ENCODE measurements at places on chromosomes 7 and 10.

- DNase-seq: no peak
These were observed 147.9 kb upstream of the EGR2 start for GRCh38 chr10:62964026-62964425.

- no peak for DNase-seq
These were observed 2.1 kb upstream of the FLNC start for GRCh38 chr7:128827971-128828711.

DNA sequence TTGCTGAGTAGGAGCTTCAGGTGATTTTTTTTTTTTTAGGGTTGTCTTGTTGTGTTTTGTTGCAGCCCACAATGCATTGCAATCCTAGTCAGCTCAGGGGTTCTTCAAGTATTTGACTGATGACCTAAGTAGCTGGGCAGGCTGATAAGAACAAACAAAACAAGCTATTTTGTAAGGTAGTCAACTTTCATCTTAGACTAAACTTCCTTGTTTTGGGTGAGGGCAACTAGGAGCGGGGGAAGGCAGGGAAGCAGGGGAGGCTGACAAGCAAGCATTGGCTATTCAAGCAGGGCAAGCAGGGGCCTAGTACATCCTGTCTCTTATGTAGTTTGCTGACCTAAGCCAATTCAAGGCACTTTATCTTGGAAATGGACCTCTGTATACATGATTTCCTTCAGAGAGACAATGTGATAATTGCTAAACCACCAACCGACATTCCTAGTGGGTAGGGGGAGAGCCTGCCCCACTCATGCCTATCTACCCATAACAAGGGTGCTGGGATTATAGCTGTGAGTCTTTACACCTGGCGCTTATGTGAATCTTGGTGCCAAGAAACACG lies 163.3 kb upstream of the PRKCQ start:
- no peak for DNase-seq

DNA sequence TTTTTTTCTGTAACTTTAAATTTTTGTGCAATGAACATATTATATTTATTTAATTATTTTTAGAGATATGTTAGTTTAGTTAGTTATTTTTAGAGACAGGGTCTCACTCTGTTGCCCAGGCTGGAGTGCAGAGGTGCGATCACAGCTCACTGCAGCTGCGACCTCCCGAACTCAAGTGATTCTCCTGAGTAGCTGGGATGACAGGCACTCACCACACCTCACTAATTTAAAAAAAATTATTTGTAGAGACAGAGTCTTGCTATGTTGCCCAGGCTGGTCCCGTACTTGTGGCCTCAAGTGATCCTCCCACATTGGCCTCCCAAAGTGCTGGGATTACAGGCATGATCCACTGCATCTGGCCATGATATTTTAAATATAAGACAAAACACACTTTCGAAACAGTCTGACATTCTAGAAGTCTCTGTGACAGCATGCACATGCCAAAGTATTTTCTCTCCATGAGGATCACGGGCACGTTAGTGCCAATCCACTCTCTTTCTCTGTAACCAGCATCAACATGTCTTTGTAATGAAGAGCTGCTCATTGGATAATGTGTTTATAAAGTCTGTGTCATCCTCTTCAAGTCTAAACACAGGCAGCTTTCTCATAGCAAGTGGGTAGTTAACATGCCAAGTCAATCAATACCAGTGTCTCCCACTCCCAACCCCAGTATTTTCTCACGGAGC lies 137.4 kb downstream of the GLI3 start:
- no peak for DNase-seq

DNA sequence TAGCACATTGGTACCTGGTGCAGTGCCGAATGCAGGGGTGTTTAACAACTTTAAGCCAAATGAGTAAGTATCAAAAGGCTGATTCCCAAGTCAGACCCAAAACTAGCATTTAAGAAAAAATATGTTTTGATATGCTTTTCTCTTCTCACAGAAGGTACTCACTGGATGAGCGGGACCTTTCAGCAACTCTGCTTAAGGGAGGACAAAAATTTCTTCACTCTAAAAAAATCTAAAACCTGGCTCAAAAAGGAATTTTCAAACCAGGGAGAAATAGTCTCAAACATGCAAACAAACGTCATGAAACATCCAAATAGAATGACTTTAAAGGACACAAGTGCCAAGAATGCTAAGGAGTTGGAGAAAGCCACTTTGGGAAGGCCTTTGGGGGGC lies 962.1 kb downstream of the KCNMA1 start:
- DNase-seq: no peak

- DNase-seq: no peak
These were observed 330.4 kb upstream of the SEMA3A start for GRCh38 chr7:84524714-84525694.

GRCh38 chr7:87627634-87627994 lies 584 bp upstream of the RUNDC3B start:
- no peak for DNase-seq

DNA sequence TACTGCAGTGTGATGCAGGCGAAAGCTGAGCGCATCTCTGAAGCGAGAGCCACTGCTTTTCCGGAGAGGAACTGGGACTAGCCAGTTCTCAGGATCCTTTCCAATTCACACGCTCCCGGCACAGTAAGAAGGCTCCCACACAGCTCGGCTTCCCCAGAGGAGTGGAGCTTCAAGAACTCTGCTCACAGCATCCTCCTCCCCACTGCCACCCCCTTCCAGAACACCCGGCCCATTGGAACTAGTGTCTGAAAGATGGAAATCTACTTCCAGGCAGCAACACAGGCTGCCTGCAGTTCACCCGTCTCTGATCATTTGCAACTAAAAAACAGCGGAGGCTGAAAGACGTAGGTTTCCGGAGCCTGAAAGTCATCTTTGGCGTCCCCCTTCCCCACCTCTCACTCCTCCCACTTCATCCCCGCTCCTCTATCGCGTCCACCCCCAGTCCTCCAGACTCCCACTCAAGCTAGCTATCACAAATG lies at the start of gene DGKB:
TSS of gene DGKB (minus strand) at position 163 of the 479 bp plus-strand sequence.
- DNase-seq: no peak

DNA sequence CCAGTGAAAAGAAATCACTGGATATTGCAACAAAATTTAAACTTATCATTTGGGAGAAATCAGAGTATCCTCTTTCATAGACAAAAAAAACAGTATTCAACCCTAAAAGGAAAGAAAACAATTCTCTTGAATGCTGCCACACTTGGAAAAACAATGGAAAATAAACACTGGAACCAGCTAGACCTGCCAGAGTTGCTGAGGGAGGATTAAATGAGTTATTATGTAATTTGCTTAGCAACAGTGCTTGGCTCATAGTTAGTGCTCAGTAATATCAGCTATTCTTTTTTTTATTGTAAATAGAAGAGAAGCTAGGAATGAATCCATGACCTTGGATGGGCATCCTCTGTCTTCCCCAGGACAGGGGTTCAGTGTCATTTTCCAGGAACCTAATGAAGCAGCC lies 11.0 kb upstream of the ZNF273 start:
- DNase-seq: no peak

- no peak for DNase-seq
These were observed 33.2 kb downstream of the UBN2 start for GRCh38 chr7:139264220-139264619.

DNA sequence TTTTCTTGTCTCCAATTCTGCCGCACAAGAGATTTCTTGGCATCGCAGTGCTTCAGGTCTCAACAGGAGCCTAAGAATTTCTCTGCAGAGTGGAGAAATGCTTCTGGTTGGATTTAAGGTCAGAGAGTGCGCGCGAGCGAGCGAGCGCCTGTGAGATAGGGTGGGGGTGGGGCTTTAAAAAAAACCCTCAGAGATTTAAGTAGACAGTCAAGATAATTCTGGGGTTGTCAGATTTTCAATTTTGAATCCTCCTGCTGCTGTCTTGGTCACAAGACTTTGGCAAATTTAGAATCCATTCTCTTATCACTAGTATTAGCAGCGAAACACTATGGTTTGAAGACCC lies 49.7 kb downstream of the CPEB3 start:
- no peak for DNase-seq

DNA sequence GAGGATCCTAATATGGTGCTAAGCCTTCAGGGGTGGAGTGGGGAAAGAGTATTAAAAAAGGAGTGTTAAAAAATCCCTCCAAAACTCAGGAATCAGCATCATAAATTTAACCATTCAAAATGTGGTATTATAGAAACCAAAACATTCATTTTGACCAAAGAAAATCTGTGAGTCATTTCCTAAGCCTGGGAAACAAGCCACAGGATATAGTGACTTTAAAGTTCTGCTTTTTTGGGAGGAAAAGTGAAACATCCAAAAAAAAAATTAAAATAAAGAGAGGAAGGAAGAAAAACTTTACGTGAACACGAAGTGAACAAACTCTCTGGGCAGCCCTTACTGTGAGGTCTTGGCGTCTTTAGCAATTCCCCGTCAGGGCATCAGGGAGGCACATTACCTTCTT lies 74.0 kb upstream of the GSDME start:
- no peak for DNase-seq

DNA sequence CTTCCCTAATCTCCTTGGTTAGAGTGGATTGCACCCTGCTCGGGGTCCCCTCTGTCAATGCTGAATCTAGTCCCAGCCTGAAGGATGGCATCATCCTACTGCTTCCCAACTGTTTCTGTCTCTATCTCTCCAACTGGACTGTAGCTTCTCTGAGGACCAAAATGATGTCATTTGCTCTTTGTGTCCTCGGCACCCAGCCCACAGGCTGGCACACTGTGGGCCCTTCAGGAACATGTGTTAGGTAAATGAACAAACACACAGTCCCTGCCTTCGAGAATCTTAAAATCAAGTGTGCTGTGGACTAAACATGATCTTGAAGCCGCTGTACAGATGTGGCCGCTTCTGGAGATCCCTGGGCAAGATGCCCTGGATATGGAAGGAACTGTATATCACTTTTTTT lies 5.0 kb upstream of the CDH23 start:
- no peak for DNase-seq

DNA sequence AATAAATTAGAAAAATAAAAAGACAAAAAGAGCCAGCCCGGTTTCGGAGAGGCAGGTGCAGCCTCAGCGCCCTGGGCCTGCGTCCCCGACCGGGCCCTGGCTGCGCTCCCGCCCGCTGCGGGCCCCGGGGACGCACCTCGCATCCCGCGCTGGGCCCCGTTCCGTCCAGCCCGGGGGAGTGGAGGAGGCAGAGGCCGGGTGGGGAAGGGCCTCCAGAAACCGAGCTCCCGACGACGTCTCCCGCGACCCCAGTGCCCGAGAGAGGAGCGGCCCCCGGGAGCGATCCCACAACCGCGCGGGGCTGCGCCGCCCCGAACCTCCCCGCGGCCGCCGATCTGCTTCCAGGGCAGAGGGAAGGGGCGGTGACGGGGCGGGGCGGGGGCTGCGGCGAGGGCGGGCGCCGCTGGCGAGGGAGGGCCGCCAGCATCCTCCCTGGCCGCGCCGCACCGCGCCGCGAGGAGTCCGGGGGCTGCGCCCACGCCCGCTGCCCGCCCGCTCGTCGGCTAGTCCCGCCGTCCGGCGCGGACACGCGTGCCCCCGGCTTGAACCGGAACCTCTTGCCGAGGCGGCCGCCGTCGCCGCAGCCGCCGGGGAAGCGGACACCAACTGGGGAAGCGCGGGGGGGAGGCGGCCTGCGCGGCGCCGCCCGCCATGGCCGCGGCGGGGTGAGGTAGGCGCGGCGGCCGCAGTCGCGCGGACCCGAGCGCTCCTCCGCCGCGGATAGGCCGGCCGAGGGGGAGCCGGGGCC lies at the start of gene CCNY:
TSS of gene CCNY (plus strand) at position 426 of the 748 bp plus-strand sequence. CDS start 545 bp downstream, outside the sequence.
- DNase-seq: peak; percentile 67

DNA sequence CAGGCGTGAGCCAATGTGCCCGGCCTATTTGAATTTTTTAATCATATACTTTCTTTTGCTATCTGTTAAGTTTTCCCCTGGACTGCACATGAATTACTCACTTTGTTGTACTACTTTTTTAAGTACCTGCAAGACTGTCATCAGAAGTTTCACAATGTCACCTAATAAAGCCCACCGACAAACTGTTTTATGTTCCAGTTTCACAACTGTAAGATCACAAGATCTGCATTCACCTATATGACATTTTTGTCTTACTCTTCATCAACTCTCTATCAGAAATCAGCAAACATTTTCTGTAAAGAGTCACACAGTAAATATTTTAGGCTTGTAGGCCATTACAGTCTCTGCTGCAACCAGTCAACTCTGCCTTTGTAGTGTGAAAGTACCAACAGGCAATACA lies 88.5 kb downstream of the ZNF33B start:
- no peak for DNase-seq

DNA sequence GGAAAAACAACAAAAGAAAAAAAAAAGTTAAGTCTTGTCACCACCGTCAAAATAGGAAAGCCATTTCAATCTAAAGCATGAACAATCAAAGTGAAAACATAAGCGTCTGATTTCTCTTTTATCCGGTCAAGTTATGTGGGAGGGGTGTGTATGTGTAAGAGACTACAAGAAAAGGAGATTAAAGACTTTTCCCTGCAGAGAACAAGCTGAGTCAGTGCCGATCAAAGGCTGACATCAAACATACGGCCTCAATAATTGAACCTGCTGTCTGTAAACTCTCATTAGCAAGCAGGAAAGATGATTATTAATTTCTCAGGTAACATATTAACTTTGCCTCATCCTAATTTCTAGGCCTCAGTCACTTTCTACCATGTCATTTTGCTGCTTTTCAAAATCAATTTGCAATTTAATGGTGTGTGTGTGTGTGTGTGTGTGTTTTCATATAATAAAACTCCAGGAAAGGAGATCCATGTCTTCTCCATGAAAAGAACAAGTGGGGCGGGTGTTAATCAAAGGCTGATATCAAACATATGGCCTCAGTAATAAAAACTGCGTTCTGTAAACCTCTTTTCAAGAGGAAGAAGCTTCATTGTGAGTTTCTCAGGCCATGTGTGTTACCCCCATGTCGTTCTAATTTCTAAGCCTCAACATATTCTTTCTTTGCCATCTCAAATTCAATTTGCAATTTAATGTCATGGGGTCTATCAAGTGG lies 649.1 kb upstream of the SORCS1 start:
- no peak for DNase-seq

- DNase-seq: no peak
These were observed 32.9 kb upstream of the ZC3HAV1L start for GRCh38 chr7:139068544-139069399.

- DNase-seq: no peak
These were observed 41.2 kb downstream of the ANLN start for GRCh38 chr7:36430881-36431280.

GRCh38 chr7:44288811-44289340 lies 36.5 kb downstream of the CAMK2B start:
- no peak for DNase-seq

DNA sequence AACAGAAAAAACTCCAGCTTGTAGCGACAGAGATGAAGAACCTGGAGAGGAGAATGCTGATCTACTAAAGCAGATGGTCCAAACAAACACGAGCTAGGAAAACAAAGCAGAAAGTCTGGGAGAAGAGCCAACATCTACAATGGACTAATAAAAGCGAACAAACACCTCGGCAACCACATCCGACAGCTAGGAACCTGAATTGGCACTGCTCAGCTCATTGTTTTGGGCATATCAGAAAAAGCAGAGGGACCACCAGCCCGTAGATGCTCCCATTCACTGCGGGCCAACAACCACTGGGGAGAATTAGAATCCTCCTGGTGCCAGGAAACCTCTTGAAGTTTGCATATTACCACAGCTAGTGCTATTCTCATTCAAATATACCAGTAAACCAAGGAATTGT lies 204.7 kb downstream of the NXPH1 start:
- DNase-seq: no peak

DNA sequence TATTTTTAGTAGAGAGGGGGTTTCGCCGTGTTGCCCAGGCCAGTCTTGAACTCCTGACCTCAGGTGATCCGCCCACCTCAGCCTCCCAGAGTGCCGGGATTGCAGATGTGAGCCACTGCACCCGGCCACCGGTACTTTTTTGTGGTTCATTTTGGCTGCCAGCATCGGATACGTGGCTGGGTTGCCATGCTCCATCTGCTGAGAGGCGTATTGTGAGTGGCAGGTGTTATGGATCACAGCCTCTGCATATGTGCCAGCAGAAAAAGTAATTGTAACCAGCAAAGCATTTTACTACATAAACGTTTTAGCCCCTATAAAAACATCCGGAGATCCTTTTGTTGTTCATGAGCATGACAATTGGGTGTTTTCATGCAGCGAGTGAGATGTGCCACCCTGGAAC lies 7.1 kb downstream of the FOXK1 start:
- no peak for DNase-seq
